ENCODE measurements at places on chromosomes 2 and 18.

- no peak for DNase-seq
Observed at GRCh38 chr18:48947560-48947959, 3.2 kb downstream of the SMAD7 start.

DNA sequence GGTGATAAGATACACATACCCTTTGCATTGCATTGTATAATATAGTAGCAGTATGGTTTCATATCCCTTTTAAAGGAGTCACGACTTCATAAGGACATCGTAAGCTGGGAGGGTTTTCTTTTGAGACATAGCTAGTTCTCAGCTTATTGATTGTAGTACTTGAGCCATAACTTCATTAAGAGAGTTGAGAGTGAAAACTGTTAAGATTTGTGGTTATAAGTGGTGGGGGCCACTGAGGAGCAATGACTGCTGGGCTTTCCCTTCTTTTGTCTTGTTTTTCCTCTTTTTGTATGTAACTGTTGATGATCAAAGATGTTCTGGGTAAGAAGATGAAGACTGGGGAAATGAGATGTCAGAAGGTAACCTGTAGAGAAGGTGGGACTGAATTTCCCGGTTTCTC, 11.0 kb downstream of the EIF5B start:
- DNase-seq = no peak

GRCh38 chr2:173631127-173631460, 276.4 kb downstream of the CDCA7 start:
- DNase-seq = no peak

- DNase-seq = no peak
Observed at GRCh38 chr2:24576617-24577016, 85.6 kb downstream of the NCOA1 start.

DNA sequence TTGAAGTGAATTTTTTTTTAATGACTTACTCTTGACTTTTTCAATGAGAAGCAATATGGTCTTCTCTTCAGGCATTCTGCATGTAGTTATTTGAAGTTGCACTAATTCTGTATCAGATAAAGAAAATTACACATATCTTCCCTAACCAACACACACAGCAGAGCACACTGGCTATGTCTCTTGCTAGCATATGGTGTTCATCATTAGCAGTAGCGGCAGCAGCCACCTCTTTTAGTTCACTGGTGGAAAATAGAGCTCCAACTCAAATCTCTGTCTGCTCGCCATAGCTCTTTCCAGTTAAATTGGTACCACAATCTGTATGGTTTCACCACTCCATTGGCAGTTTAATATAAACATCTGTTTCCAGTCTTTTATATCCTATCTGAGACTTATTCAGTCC, 278.1 kb upstream of the ZEB2 start:
- no peak for DNase-seq

DNA sequence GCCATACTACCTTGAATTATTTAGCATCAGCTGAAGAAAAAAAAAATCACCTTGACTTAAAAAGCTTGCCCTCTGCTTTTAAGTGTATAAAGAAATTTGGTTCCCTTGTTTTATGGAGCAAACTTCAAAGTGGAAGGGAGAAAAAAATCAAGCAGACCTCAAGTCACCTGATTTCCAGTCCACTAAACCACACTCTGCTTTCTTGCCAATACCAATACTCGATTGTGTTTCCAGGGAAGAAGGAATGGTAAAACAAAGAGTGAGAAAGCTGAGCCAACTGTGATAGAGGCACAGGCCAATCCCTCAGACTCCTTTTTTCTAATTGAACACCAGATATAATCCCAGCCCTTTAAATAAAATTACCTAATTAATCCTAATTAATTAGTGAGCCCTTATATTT, 587.3 kb downstream of the ARHGAP15 start:
- DNase-seq = no peak

Data from GOT3 (cell line).